ENCODE measurements at places on chromosomes 1 and 21.

DNA sequence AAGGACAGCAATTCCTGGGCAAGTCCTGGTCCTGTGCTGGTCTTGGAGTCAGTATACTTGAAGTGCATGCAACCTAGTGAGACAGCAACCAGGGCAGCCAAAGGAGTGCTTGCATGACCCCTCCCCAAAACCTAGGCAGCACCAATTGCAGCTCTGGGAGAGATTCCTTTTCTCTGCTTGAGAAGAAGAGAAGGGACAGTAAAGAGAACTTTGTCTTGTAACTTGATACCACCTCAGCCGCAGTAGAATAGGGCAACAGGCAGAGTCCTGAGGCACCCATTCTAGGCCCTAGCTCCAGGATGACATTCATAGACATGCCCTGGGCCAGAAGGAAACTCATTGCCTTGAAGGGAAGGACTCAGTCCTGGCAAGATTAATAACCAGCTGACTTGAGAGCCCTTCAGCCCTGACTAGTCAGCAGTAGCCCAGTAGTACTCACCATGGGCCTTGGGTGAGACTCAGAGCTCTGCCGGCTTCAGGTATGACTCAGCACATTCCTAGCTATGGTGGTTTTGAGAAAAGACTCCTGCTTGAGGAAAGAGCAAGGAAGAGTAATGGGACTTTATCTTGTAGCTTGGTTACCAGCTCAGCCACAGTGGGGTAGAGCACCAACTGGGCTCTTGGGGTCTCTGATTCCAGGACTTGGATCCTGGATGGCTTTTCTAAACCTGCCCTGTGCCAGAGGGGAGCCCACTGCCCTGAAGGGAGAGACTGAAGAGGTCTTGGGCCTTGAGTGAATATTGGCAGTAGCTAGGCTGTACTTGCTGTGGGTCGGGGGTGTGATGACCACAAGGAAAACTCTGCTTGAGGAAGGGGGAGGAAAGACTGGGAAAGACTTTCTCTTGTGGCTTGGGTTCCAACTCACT lies 51.7 kb upstream of the ACADM start:
- no peak for DNase-seq

DNA sequence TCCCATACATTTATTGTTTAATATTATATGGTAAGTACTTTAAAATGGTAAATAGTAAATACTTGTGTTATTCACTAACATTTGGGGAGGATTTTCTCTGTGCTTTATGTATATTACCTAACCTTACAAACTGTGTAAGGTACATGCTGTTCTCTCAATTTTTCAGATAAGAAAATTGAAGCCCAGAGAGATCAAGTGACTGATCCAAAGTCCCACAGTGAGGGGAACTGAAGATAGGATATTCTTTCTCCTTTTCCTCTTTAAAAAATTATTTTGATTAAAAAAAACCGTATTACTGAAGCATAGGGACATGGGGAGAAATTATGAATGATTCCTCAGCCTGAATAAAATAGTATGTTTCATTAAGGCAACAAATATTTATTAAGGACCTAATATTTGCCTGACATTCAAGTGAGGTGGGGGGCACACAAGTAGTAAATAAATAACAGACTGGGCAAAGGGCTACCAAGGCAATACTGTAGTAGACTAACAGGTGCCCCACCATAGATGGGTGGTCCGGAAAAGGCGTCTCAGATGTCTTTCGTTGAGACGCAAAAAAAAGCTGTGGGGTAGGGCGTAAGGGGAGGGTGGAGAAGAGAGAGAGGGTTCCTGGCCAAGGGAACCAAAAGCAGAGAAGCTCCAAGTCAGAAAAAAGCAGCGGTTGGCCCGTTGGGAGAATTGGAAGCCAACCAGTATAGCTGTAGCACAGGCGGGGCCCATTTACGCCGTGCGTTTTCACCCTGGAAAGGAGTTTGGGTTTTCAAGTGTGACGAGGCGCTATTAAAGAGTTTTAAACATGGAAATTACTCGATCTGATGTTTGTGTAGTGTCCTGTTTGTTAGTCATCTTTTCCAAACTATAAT lies 944 bp upstream of the AGO3 start:
- peak; percentile 6 for DNase-seq

DNA sequence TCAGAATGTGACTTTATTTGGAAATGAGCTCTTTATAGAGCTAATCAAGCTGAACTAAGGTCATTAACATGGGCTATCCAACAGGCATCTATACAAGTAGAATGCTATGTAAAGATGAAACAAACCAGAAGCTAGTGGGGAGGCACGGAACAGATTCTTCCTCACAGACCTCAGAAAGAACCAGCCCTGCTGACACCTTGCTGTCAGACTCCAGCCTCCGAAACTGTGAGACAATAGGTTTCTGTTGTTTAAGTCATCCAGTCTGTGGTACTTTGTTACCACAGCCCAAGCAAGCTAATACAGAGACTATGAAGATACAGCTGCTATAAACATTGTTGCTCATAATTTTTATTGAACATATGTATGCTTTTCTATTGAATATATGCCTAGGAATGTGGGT lies 406.3 kb upstream of the CHRM3 start:
- no peak for DNase-seq

DNA sequence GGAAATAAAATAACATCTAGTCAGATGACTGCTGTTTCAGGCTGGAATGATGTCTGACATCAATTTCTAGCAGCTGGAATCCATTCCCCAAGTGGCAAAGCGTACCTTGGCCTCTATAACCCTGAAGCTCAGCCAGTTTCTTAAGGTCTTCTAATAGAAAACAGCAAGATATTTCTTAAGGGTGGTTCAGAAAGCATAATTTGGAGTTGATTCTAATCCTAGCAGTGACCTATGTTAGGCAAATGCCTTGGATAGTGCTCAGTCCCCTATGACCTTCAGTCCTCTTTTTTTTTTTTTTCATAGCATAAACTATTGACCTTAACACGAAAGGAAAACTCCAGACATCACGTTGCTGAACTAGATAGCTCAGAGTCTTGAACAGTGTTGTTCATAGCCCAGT lies 56.5 kb downstream of the LAMC2 start:
- DNase-seq: no peak

DNA sequence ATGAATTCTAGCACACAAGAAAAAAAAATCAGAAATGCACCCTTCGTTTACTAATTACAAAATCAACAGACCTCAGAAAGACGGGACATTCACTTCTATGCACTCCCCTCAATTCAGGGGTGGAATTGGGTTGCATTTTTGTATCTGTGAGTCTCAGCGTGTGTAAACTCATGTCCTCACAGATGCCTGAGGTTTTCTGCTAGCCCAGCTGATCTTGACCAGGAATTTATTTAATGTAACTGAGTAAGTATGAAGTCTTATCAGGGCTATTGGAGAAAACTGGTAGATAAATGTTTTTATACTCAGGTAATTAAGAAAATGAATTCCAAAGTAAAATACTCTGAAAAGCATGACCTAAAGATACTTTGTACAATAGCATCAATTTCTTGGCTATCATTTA lies 167.7 kb downstream of the RUNX1 start:
- no peak for DNase-seq

DNA sequence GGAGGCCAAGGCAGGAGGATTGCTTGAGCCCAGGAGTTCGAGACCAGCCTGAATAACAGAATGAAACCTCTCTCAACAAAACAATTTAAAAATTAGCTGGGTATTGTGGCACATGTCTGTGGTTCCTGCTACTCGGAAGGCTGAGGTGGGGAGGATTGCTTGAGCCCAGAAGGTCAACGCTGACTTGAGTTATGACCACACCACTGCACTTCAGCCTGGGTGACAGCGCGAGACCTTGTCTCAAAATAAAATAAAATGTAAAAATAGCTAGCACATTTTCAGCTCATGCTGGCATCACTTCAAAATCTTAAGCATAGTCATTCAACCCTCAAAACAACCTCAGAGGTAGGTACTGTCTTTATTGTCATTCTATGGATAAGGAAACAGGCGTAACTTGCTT lies 6.4 kb downstream of the JAK1 start:
- DNase-seq: no peak

- DNase-seq: no peak
Observed at GRCh38 chr1:93851878-93852277, 27.1 kb downstream of the DNTTIP2 start.

DNA sequence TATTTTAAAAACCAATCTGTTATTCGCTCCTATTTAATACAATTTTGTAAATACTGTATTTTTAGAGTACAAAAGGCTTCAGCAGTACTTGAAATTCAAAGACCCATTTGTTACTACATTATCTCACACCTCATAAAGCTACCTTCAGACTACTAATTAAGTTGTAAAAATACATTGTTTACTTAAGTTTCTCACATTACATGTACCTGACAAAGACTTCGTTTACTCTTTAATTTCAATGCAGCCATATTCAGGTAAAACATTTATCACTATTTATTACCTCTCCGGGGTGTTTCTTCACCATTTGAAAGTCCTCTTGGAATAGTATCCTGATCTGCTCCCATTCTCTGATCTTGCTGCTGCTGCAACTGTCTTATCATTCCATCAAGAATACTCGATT lies 55.2 kb downstream of the BRWD1 start:
- no peak for DNase-seq

- no peak for DNase-seq
Observed at GRCh38 chr1:226123212-226123560, 60.7 kb downstream of the H3-3A start.

DNA sequence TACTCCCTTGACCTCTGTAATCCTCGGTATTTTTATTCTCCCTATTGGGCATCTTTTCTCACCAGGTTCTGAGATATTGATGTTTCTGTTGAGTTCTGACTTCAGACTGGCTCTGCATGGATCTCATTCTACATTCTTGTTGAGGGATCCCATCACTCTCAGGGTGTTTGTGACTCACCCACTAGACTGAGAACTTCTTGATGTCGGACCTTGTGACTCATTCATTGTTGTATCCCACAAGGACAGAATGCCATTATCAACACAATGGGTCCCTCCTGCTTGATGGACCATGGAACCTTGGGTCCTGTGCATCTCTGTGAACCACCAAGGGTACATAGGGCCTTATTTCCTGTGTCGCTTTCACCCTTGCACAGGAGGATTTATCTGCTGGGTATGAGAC lies 174.1 kb downstream of the PBX1 start:
- DNase-seq: no peak

DNA sequence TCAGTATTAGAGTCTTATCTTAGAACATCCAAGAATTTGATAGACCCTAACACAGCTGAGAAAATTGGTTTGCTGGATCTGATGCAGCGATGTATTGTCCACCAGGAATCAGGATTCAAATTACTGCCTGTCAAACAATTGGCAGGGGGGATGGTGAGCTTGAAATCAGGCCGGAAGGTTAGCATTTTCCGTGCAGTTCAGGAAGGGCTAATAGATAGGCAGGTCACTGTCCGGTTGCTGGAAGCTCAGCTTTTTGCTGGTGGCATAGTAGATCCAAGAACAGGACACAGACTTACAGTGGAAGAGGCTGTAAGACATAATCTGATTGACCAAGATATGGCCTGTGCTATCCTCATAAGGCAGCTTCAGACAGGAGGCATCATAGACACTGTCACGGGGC lies 127.2 kb downstream of the MACF1 start:
- DNase-seq: no peak

DNA sequence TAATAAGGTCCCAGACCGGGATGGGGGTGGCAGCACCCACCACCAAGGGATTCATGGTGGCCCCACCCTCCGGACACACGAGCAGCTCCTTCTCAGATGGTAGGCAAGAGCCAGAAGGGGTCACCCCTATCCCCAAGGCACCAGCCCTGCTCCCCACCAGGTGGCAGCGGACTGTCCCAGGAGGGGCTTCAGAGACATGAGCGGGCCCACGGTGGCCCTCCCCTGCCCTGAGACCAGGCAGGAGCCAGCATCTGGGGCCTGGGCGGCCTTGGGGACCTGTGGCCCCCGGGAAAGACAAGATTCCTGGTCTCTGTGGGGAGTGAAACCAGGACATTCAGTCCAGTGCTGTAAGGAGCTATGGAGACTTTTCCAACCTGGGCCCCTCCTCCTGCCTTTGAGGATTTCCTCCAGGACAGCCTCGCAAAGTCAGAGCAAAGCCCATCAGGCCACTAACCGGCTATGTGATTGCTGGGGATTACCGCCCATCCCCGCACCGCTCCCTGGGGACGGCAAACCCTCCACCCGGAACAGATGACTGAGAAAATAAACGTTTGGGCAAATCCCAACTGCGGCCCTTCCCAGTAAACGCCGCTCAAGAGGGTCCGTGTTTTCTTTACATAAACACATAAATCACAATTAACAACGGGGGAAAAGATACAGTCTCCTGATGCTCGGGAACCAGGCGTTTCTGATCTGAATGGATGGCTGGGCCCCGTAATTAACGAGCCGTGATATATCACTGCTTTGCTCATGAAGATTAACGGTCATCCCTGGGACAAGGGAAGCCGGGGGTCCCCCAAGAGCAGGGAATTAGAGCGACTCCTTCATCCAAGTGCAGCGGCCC lies 50.9 kb upstream of the ARHGEF16 start:
- DNase-seq: no peak

GRCh38 chr1:182405578-182405977 lies 5.1 kb upstream of the TEDDM1 start:
- no peak for DNase-seq

DNA sequence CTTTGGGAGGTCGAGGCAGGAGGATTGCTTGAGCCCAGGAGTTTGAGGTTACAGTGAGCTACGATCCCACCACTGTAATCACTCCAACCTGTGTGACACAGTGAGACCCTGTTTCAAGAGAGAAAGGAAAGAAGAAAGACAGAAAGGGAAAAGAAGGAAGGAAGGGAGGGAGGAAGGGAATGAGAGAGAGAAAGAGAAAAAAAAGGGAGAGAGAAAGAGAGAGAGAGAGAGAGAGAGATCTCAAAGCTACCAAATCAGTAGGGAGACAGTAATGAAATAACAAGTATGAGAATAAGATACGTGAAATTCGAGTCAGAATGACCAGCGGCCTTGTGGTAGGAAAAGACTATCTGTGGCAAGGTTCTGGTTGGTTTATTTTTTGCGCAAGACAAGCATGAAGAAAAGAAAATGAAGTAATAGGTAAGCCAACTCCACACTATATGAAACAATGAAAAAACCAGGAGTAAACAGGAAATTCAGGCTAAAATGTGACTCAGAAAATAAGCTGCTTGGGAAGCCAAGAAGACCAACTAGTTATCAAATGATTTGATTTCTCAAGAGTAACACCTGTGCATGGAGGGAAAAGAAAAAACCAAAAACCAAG lies 8.9 kb downstream of the MTF1 start:
- no peak for DNase-seq

- no peak for DNase-seq
Observed at GRCh38 chr21:34690041-34690792, 21.4 kb downstream of the CLIC6 start.

GRCh38 chr1:172465617-172466016 lies 21.7 kb upstream of the PIGC start:
- no peak for DNase-seq

DNA sequence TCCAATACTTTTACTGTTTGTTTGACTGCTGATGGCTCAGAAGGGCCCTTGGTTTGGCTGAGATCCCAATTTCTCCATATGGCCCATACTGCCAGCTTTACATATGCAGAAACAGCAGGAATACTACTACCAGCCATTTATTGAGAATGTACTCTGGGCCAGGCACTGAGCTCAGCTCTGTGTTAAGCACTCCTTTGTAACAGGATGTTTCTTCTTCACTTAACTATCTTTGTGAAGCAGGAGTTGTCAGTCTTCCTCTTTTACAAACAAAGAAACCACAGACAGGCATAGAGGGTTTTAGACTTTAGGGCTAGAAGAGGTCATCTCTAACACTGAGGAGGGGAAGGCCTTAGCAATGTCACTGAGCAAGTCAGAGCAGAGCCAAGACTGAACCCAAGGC lies 8.3 kb downstream of the HMGCL start:
- DNase-seq: no peak

- DNase-seq: no peak
Observed at GRCh38 chr1:59331686-59332620, 35.1 kb downstream of the FGGY start.
